Activated T-helper 2 cell treated with anti-CD3 and anti-CD28 coated beads, Interferon-gamma antibody, Interleukin-2, Interleukin-4, amounts not matched to agents 10 μg/mL and 5 μg/mL and 100 μg/mL, durations not matched to agents 14 hours and 24 hours and 36 hours (primary cell): ENCODE measurements at places on chromosomes 6 and 20. TPM values are rescaled to one million over a fixed set of nuclear protein-coding genes. Genes with fewer than 3 reads are reported as not detected.

METTL24 gene
- not detected in 2 replicates for total RNA-seq

GRCh38 chr6:24699521-24700359 lies 19.2 kb downstream of the C6orf62 start:
- no peak for DNase-seq

- no peak for DNase-seq
Measured at GRCh38 chr6:169867751-169868191, 116.3 kb downstream of the ERMARD start.

DNA sequence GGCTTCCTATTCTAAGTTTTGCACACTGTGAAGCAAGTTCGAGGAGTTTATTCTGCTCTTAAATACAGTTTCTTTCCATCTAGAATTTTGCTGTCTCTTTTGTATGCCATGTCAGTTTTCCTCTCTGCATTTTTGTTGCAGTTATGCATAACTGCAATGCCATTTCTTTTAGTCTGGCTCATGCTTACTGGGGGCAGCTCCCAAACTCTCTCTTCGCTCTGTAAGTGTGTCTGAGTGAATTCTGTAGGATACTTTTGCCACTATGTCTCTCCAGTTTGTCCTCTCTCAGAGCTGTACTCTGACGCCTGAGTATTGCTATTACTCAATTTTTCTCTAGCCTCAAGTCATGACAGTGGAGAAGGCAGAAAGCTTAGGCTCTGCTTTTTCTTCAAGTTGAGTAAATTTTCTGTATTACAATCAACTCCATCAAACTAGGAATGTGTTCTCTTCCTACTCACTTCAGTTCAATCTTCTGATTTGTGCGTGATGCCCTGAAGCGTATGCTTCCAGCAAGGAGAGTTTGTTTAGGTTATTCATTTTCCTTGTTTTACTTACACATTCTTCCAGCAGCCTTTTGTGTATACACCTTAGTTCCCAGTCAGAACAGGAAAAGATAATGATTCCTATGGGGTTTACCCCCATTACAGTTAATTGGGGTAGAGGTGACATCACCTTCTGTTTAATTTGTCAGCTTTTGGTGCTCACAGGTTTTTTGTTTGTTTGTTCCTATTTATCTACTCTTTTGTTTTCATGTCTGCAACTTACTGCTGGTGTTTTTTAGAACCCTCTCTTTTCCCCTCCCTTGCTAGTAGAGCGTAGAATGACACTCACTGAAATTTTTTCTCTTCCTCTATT lies 430.9 kb downstream of the BCKDHB start:
- no peak for DNase-seq

DNA sequence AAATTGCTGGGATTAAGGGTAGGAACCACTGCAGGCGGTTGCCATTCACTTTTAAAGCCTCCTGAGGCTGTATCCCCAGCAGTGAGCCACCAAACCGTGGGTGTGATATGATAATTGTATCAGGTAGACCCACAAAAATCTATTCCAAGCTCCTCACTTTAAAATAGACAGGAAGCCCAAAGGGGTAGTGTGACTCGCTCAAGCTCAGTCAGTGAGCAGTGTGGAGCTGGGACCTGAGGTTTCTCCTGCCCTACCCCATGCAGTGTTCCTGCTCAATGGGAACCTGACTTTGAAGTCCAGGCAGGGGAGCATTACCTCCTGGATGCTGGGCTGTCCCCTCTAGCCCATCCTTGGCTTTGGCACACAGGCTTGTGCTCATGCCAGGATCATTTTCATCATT lies 14.9 kb upstream of the MAPRE1 start:
- DNase-seq, result no peak

LRRC73 gene
- total RNA-seq, result 0.11 and 0.21 TPM in 2 replicates

GRCh38 chr6:74735304-74735703 lies 470.5 kb downstream of the COL12A1 start:
- DNase-seq, result no peak

GRCh38 chr6:71364889-71365542 lies 76.4 kb downstream of the OGFRL1 start:
- no peak for DNase-seq

ACOT8 gene
- 28.0 and 29.1 TPM in 2 replicates for total RNA-seq

DNA sequence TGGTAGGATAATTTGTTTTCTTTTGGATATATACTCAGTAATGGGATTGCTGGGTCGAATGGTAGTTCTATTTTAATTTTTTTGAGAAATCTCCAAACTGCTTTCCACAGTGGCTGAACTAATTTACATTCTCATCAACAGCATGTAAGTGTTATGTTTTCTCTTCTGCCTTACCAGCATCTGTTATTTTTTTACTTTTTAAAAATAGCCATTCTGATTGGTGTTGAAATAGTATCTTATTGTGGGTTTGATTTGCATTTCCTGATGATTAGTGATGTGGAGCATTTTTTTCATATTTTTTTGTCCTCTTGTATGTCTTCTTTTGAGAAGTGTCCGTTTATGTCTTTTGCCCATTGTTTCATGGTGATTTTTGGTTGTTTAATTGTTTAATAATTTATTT lies 11.9 kb downstream of the HINT3 start:
- DNase-seq, result no peak
